ENCODE measurements at places on chromosomes 11 and 22. TPM values are rescaled to one million over a fixed set of nuclear protein-coding genes. Genes with fewer than 3 reads are reported as not detected.

DNA sequence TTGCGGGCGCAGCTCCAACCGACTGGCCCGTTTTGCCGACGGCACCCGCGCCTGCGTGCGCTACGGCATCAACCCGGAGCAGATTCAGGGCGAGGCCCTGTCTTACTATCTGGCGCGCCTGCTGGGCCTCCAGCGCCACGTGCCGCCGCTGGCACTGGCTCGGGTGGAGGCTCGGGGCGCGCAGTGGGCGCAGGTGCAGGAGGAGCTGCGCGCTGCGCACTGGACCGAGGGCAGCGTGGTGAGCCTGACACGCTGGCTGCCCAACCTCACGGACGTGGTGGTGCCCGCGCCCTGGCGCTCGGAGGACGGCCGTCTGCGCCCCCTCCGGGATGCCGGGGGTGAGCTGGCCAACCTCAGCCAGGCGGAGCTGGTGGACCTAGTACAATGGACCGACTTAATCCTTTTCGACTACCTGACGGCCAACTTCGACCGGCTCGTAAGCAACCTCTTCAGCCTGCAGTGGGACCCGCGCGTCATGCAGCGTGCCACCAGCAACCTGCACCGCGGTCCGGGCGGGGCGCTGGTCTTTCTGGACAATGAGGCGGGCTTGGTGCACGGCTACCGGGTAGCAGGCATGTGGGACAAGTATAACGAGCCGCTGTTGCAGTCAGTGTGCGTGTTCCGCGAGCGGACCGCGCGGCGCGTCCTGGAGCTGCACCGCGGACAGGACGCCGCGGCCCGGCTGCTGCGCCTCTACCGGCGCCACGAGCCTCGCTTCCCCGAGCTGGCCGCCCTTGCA is 1.0 kb downstream of the FJX1 start:
- H3K27me3 ChIP-seq: peaks cover 56% of the 10 kb centered on the region
- no peak for DNase-seq
- H3K36me3 ChIP-seq: no peaks in the 10 kb centered on the region
- H3K4me1 ChIP-seq: peaks cover 27% of the 10 kb centered on the region
- H3K4me3 ChIP-seq: peak overlapping the region; percentile 53
- peak overlapping the region; percentile 88 for H3K27ac ChIP-seq

DNA sequence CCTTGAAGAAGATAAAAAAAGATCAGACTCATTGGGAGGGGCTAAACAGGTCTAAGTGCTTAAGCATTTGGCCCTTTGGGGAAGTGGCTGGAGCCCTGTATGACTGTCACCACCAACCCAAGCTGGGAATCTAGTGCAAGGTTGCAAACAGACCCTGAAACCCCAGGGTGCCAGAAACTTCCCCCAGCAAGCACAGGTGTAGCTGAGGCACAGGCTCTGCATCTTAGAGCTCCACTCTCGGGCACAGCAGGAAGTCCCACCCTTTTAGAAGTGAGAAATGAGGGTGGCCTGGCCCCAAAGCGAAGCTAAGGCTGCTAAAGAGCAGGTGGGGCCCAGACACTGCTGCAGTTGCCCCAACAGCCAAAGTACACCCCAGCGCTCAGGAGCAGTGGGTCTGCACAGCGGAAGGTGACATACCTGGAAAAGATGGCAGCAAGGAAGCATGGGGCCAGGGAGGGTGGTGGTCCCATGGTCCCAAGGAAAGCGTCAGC is 5.8 kb upstream of the KDM2A start:
- H3K36me3 ChIP-seq: no peaks in the 10 kb centered on the region
- no peak overlapping the region for H3K4me3 ChIP-seq
- no peak for DNase-seq
- H3K27me3 ChIP-seq: no peaks in the 10 kb centered on the region

- H3K4me1 ChIP-seq: no peaks in the 10 kb centered on the region
- no peaks in the 10 kb centered on the region for H3K27me3 ChIP-seq
- no peak overlapping the region for H3K4me3 ChIP-seq
- no peak for DNase-seq
- H3K36me3 ChIP-seq: no peaks in the 10 kb centered on the region
- no peak overlapping the region for H3K27ac ChIP-seq
Measured at GRCh38 chr11:109424901-109425300, 2.9 kb downstream of the C11orf87 start.

DNA sequence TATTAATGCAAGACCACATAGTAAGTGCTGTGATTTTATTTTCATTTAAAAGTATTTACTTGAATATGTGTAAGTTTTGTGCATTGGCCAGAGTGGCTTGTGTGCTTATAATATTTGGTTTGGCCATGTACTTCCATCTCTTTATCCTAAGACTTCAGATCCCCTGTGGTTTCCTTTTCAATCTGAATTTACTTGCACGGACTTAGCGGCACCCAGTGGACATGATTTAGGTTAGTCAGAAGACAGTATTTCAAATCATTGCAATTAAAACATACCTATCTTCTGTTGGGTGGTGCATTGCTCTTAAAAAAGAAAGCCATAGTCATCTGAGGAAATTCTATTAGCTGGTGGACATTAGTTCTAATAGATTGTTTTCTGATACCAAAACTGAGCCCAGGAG is 30.7 kb downstream of the PIWIL4 start:
- peaks cover 11% of the 10 kb centered on the region for H3K36me3 ChIP-seq
- H3K27ac ChIP-seq: no peak overlapping the region
- no peaks in the 10 kb centered on the region for H3K27me3 ChIP-seq
- no peak overlapping the region for H3K4me3 ChIP-seq

DNA sequence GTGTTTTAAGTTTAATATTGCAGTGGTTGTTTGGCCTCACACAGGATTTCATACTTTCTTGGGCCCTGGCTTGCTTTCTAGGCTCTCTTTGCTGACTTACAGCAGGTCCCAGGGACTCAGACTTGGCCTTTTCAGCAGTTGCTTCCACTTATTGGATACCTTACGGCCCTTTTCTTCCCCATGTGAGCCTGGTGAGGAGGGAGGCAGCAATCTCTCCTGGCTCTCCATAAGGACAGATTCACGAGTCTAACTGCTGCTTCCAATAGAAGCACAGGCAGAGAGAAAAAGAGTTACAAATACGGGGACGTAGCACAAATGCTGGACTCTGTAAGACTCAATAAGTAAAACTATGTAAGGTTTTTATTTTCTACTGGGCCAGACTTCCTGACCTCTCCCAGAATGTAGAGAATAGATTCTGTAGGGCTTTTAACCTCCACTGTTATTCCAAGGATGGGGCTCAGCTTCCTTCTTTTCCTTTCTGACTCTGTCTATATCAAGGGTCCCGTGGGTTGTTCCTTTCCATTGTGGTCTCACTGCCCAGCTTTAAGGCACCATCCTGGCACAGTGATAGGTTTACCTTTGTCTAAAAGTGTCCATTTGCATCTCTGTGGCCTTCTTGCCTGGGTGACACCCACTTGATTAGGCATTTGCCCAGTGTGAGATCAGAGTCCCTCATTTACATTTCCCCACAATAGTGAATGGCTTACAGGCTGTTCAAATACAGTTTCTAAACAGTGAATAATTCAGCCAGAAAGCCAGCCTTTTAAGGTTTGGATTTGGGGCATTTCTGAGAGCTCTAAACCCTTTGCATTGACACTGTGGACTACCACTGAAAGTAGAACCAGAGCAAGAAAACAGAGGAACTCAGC is 92.8 kb downstream of the RASSF10 start:
- no peak overlapping the region for H3K27ac ChIP-seq
- H3K27me3 ChIP-seq: no peaks in the 10 kb centered on the region
- H3K4me3 ChIP-seq: no peak overlapping the region
- H3K4me1 ChIP-seq: peaks cover 20% of the 10 kb centered on the region
- no peaks in the 10 kb centered on the region for H3K36me3 ChIP-seq
- no peak for DNase-seq

The SOX6 gene
- total RNA-seq: 13.2 TPM

The GALNT18 gene
- total RNA-seq: 4.7 TPM

The TUBA8 gene
- not detected for total RNA-seq

The ALDH3B2 gene
- 181 TPM for total RNA-seq

All from esophagus squamous epithelium (tissue), 5 donors.